ENCODE measurements at places on chromosomes 12 and 14.

- no peak for DNase-seq
Measured at GRCh38 chr14:22555384-22556011, 33.5 kb downstream of the DAD1 start.

GRCh38 chr12:42633594-42633993 lies 44.0 kb upstream of the PRICKLE1 start:
- no peak for DNase-seq

DNA sequence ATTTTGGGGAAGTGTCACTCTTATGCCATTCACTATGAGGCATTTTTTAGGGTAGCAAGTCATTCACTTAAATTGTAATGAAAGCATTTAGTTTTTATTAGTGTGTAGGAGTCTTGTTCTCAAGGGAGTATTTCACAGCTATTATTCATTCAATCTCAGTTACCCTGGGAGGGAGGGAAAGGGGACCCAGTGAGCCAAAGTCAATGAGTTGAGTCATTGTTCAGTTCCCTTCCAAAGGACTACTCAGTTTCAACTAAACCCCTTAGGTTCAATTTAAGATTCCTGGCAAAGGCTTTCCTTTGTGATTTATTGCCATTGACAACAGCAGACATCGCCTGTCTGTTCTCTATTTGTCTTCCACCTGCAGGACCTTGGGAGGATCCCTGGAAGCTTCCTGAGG lies 29.3 kb upstream of the RASSF8 start:
- DNase-seq, result no peak

GRCh38 chr12:105166736-105167135 lies 59.2 kb downstream of the WASHC4 start:
- peak; percentile 30 for DNase-seq

DNA sequence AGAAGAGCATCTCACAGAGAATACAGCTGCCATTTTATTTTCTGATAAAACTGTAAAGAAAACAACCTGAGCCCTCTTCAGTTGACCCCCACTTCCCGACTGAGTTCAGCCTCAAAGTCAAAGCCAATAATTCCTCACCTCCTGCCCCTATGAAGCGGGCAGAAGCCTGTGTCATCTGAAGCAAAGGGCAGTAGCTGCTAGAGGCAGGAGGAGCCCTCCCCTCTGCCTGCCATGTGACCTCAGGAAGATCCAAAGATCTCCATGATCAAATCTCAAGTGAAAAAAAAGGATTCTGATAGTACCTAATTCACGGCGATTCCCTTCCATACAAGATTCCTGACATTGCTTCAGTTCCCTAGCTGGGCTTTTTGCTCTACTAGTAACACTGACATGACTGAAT lies 223.1 kb upstream of the CAND1 start:
- DNase-seq, result no peak

DNA sequence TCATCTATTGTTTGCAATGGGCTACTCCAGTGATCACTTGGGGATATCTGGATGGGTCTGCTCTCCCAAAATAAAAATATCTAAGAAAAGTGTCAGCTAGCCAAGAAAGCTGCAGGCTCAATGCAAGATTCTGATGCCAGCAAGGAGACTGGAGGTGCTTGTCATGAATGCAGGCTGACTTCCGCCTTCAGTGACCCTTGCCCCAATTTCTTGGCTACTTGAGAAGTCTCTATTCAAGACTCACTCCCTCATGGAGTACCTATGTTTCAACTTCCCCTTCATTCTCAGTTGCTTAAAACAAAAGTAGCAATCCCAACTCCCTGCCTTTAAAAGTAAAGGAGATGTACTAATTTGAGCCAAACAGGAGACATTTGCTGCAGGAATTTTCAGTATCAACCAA lies 123.9 kb downstream of the GPR65 start:
- DNase-seq, result no peak

DNA sequence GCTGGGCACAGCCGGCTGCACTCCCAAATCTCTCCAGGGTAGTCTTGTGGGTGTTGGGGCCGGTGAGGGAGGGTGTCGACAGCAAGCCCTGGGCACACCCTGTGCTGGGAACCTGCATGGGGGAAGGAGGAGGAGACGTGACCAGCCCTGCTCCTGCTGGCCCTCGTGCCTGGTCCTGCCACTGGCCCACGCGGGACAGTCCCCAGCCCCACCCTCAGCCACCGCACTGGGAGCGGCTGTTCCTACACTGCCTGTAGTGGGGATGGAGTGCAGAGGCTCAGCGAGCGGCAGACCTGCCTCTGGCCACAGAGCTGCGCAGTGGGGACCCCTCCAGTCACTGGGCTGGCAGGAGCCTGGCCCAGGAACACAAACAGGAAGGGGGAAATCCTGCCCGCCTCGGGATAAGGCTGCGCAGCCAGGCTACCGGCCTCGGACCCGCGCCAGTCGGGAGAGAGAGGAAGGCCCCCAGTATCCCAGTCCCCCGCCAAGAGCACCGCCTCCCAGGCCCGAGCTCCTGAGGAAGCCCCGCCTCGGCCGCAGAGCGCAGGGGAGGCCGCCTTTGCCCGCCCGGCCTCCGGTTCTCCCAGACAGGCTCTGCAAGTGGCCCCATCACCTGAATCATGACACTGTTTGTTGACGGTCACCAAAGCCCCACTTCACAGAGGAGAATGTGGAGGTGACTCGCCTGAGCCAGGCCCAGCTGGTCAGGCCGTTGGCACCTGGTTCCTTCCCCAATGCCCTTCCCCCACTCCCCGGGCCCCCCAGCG lies 10.6 kb downstream of the AHNAK2 start:
- peak; percentile 60 for DNase-seq

DNA sequence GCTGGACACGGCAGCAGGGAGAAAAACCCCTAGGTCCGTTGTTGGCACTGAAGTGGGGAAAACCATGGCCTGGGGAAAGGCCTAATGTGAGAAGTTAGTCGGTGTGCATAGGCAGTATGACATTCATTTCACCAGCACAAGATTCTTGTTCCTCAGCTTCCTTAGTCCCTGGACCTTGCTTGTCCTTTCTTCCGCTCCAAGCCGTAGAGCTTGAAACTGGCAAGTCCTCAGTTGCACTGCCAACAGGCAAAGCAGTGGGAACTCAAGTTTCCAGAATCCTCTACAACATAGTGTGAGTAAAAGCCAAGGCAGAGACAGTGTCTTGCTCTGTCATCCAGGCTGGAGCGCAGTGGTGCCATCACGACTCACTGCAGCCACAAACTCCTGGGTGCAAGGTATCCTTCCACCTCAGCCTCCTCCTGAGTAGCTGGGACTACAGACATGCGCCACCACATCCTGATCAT lies 138.5 kb upstream of the AMIGO2 start:
- no peak for DNase-seq

GRCh38 chr12:1188016-1188415 lies 197.0 kb downstream of the ERC1 start:
- DNase-seq, result no peak

DNA sequence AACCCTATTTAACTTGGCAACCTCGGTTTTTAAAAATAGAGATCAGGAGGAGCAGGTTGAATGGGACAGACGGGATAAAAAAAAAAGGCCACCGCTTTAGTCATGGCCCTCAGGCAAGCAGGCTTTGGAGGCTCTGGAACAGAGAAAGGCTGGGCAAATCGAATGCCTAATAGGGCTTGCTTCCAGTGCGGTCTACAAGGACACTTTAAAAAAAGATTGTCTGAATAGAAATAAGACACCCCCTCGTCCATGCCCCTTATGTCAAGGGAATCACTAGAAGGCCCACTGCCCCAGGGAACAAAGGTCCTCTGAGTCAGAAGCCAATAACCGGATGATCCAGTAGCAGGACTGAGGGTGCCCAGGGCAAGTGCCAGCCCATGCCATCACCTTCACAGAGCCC lies 265.8 kb downstream of the CPNE8 start:
- DNase-seq, result no peak

GRCh38 chr12:6279256-6279628 lies 31.2 kb upstream of the PLEKHG6 start:
- no peak for DNase-seq

DNA sequence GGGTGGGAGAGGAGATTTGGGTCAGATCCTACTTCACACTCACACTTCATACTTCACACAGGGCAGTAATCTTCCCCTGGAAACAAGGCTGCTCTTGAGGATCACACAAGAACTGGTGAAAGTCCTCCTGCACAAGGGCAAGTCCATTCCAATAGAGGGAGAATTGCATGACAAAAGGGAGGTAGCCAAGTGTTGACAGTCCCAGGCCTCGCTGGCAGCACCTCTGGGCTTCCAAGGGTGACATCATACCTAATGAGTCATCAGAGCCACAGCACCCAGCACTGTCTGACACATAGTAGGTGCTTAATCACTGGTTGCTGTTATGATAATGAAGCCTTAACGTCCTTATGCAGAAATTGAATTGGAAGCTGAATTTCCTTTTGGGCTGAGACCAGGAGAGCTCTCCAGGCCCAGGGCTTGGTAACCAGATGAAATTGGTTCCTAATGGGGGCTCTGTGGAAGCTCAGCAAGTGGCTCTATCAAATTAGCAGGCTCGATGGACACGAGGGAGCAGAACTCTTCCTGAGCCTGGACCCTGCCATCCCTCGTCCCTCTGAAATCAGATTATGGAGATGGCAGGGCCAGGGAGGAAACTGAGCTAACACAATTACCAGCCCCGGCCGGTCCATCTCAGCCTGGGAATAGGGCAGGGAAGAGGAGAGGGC lies 58.8 kb upstream of the ACTN1 start:
- DNase-seq, result peak; percentile 45

- DNase-seq, result no peak
Measured at GRCh38 chr14:23215421-23215820, 22.3 kb upstream of the RNF212B start.

- no peak for DNase-seq
Measured at GRCh38 chr12:124967016-124967739, 21.8 kb downstream of the DHX37 start.

DNA sequence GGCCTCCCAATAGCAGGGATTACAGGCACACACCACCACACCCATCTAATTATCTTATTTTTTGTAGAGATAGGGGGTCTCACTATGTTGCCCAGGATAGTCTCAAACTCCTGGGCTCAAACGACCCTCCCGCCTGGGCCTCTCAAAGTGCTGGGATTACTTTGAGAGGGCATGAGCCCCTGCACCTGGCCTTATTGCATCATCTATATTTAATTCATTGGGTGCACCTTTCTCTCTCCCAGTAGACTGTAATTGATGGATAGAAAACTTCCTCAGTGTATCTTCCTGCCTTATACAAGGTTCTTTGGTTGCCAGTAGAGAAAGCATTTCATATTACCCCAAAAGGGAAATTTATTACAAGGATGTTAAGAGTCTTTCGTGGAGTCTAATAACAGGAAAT lies 8.9 kb upstream of the MORN3 start:
- no peak for DNase-seq

- DNase-seq, result no peak
Measured at GRCh38 chr12:93668919-93669418, 8.2 kb upstream of the CRADD start.

- peak; percentile 68 for DNase-seq
Measured at GRCh38 chr14:23562822-23563472, 4.6 kb downstream of the AP1G2 start.

DNA sequence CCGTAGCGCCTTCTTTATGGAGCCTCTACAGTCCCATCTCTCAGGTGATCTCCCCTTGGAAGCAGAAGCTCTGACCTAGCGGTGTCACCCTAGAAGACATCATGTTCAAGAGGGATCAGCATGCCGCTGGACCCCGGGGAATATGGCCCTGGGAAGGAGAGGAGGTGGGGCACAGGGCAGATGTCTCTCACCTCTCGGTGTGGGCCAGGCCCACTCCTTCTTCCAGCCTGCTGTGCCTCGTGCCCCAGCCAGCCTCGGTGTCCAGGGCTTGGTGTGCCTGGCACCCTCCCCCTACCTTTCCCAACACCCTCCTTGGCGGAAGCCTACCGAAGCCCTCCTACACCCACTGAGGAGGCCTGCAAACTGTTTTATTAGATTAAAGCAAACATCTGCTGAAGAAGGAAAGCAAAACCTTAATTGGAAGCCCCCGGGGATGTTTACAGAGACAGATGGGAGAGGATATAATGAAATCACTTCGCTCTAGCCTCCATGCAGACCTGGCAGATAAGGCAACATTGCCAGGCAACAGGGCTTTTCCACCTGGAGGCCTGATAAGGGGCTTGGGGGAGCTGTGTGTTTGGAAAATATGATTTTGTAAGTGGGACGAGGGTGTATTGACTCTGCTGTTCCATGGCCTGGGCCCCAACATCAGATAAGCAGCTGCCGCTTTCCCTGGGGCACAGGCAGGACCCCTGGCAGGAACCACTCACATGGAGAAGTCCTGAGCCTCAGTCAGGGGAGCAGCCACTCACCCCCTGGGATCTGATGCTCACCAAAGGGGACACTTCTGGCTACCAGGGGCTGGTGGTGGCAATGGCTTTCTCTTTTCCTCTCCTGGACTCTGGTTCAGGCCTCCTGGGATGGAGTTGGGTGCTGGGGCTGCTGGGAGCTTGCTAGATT lies 5.7 kb upstream of the CHGA start:
- no peak for DNase-seq
